GM12864 (cell line): ENCODE measurements at places on chromosomes 16 and 17.

GRCh38 chr17:79543531-79543930, 67.3 kb downstream of the RBFOX3 start:
- DNase-seq: no peak

- no peak for DNase-seq
Measured at GRCh38 chr17:58191241-58191896, 1.2 kb upstream of the EPX start.

- DNase-seq: no peak
Measured at GRCh38 chr16:23515881-23516280, 5.6 kb upstream of the GGA2 start.

- no peak for DNase-seq
Measured at GRCh38 chr16:85615014-85615851, 2.1 kb downstream of the GSE1 start.

DNA sequence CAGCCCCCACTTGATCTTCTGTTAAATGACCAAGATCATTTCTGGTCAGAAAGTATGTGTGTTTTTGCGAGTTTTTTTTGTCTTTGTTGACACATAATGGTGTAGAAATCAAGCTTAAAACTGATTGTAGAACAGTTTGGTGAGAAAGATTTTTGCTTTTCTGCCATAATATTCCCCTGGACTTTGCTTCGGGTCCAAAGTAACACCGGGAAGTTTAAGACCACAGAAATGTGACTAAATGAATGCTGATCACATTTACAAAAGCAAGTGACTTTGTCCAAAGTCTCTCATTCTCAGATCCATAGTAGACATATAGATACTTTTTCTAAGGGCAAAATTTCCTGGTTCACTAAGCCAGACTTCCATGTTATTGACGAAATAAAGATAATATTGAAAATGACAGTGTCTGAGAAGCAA, 2.6 kb downstream of the FAM20A start:
- no peak for DNase-seq

GRCh38 chr16:20928774-20929411, 28.3 kb downstream of the LYRM1 start:
- no peak for DNase-seq

DNA sequence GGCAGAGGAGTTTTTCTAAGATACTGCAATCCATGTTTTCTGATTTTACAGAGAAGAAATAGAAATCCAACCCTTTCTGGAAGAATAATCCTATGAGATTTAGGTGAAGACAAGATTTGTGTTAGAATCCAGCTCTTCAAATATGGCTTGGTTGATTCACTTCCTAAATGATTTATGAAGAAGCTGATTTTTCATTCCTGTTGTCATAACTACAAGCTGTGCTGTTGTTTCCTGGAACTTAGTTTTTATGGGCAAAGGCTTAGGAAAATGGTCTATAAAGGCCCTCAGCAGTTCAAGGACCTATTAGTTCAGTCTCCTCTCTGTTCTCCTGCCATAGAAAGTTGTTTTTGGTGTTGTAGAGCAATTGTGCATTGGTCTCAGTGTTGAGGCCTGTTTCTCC, 174.2 kb upstream of the FAM20A start:
- DNase-seq: no peak

GRCh38 chr17:66506641-66507040, 204.2 kb downstream of the PRKCA start:
- DNase-seq: no peak

DNA sequence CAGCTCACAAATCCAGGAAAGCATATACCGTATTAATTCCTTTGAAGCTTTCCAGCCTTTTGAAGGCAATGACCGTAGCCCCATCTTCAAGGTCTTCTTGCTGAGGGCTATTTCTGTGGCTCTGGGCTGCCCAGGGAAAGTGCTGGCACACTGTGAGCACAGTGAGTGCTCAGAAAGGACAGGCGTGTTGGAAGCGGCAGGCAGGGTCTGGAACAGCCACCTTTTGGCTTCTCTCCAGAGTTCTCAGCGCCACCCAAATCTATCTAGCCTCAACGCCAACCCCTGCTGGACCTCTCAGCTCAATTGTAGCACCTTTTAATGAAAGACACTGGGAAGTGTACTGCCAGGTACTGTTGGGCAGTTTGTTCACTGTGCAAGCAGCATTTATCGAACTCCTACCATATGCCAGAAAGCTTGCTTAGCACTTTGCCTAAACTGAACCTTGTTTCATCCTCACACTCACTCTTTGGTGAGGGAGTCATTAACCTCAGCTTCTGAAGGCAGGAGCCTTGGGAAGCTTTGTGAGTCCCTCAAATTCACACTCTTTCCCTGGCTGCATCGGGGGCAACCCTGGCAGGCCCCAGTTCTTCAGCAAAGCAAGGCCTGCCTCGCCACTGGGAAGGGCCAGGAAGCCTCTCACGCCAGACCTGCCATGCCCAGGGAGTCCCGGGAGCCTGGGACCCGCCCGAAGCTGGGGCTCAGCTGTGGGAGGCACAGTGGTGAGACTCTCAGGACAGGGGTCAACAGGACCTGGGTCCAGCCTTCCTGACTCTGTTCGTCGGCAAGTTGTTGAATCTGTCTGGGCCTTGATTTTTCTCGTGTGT, 13.5 kb upstream of the CIBAR2 start:
- DNase-seq: no peak

GRCh38 chr16:87075319-87075860, 241.8 kb downstream of the C16orf95 start:
- DNase-seq: no peak

- no peak for DNase-seq
Measured at GRCh38 chr16:17358355-17358754, 112.4 kb downstream of the XYLT1 start.

DNA sequence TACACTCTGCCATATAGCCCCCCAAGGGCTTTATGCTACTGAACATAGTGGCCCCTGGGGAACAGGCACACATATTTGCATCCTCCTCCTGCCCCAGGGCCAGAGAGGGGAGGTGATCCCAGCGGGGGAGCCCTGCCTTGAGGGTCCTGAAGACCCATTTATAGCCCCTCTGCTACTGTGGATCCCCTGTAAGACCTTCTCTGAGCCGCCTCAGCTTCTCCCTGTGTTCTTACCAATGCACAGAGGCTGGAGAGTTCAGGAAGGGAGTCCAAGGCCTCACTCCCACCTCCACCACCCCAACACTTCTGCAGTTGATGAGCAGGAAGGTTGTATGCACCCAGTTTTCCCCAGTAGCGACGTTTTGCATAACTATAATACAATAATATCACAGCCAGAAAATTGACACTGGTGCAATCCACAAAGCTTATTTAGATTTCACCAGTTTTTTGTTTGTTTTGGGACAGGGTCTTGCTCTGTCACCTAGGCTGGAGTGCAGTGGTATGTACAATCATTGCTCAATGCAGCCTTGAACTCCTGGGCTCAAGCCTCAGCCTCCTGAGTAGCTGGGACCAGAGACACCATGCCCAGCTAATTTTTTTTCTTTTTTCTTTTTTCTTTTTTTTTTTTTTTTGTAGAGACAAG, 1.3 kb upstream of the FAM83G start:
- DNase-seq: no peak

DNA sequence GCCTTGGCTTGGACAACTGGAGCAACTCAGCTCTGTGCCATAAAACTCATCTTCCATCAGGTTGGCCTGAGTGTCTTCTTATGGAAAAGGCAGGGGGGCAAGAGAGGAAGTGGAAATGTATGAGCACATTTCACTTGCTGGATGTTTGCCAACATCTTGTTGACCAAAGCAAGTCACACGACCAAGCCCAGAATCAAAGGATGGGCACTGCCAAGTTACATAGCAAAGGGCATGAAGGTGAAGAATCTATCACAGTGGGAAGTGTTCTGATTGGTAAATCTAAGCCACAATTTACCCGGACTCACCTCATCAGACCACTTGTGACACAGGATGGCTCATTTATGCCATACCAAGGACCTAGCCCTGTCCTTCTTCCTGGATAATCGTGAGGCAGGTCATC, 310.5 kb upstream of the IRX5 start:
- DNase-seq: no peak

DNA sequence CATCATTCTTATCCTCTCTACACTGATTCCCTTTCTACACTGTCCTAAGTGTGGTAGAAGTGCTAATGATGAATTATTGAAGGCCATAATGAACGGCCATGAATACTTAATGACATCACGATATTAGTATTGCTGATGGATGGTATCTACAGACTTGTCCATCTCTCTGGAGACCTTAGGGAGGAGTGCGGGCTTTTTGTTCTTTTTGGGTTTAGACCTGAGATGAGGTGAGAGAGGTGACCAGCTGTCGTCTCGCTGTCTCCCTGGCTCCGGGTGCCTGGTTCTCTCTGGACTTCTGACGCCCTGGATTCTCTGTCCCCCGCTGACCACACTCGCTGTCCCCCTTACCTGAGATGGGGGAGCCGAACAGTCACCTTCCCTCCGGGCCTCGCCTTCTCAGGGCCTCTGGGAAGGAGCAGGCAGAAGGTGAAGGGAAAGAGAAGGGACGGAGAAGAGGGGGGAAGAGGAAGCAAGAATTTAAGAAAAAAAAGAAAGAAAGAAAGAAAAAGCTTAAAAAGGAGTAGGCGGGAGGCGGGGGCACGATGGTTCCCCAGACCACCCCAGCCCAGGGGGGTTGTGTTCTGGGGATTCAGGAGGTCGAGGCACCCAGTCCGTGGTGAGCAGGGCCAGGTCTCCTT, 17.1 kb downstream of the SGCA start:
- no peak for DNase-seq

DNA sequence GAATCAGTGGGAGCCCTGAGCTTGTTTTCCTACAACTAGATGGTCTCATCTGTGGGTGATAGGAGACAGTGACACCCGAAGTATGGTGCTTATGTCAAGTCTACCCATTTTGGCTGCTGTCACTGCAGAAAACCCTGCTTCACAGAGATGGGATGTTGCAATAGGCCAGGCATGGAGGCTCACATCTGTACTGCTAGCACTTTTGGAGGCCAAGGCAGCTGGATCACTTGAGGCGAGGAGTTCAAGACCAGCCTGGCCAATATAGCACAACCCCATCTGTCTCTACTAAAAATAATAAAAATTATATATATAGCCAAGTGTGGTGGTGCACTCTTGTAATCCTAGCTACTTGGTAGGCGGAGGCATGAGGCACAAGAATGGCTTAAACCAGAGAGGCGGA, 2.3 kb upstream of the HERPUD1 start:
- DNase-seq: no peak

DNA sequence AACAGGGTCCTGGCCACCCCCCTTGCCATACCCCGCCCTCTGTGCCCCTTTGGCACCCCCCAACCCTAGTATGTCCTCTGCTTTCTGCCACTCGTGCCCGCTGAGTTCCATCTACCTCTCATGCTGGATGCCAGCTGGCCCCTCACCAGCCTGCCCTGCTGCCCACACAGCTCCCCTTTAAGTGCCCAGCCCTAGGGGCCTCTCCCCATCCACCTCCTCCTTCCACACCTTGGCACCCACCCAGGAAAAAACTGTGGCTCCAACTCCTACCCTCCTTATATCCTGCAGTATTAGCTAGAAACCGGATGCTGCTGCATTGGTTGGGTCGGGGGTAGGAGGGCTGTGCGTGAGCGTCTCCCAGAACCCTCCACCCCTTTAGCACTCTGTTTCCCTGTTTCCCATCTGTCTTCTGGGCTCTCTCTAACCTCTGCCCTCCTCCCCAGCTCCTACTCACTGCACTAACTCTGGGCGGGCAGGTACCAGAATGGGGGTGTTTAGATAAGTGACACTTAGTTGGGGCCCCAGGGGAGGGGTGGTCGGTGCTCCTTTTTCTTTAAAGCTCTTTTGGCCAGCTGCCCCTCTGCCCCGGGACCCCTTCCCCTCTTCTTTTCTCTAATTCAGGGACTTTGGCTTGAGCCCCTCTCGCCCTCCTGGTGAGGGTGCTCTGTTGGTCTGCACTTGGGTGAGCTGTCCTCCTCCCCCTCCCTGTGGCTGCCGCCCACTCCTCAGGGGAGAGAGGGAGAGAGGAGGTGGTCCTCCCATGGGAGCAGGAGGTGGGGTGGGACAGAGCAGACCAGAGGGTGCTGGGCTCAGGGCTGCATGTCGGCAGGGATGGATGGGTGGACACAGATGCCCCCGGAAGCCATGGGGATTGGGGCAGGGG, 9.9 kb downstream of the NR1D1 start:
- DNase-seq: no peak

DNA sequence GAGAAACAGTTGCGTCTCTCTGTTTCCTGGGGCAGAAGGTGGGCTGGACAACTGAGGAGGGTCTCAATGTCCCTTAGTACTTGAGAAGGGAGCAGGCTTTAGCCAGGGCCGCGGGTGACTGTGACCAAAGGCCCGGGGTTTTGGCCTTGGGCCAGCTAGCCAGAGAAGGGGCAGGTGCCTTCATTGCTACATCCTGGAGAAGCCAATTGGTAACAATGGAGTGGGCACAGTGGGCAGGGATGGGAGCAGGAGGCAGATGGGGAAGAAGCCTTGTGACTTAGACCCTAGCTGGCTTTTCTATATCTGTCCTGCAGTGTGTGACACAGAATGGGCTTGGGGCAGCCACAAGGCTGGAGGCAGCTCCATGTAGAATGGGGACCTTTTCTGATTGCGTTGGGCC, 46.0 kb downstream of the CLEC16A start:
- no peak for DNase-seq

DNA sequence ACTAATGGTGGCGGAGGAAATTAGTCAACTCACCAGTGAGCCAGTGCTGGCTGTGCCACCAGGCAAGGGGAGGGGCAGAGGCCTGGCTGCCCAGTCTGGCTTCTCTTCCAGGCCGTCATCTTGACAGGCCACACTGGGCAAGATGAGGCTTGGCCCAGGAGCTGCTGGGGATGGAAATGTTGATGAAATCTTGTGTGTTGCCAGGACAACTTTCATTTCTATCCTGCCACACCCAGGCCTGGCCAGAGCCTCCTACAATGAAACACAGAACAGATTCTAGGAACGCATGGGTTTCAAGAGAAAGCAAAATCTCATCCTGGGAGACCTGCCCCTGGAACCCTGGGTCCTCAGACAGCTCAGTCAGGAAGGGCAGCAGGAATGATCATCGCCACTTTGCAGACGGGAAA, 9.3 kb downstream of the HEXIM2 start:
- no peak for DNase-seq

- no peak for DNase-seq
Measured at GRCh38 chr17:40947929-40948328, 10.5 kb upstream of the KRT23 start.

GRCh38 chr16:24999856-25000461, 15.2 kb downstream of the ARHGAP17 start:
- no peak for DNase-seq

GRCh38 chr16:29854520-29855100, 8.4 kb downstream of the CDIPT start:
- no peak for DNase-seq

GRCh38 chr17:27351759-27352158, 57.8 kb downstream of the WSB1 start:
- DNase-seq: no peak

- no peak for DNase-seq
Measured at GRCh38 chr17:81021531-81022343, 13.2 kb upstream of the BAIAP2 start.
